ENCODE measurements at places on chromosomes 6 and 20. TPM values are rescaled to one million over a fixed set of nuclear protein-coding genes. Genes with fewer than 3 reads are reported as not detected.

- H3K4me3 ChIP-seq = no peak overlapping the region
- H3K27ac ChIP-seq = no peak overlapping the region
- H3K4me1 ChIP-seq = no peaks in the 10 kb centered on the region
- no peaks in the 10 kb centered on the region for H3K36me3 ChIP-seq
Observed at GRCh38 chr6:164827537-164827936, 481.9 kb downstream of the C6orf118 start.

GRCh38 chr20:12829170-12829569 lies 179.6 kb upstream of the SPTLC3 start:
- no peaks in the 10 kb centered on the region for H3K36me3 ChIP-seq
- H3K4me1 ChIP-seq = no peaks in the 10 kb centered on the region
- no peak overlapping the region for H3K4me3 ChIP-seq
- no peaks in the 10 kb centered on the region for H3K27me3 ChIP-seq
- H3K27ac ChIP-seq = no peak overlapping the region
- ATAC-seq = no peak

The VWA7 gene
- total RNA-seq = 2.9 TPM

DNA sequence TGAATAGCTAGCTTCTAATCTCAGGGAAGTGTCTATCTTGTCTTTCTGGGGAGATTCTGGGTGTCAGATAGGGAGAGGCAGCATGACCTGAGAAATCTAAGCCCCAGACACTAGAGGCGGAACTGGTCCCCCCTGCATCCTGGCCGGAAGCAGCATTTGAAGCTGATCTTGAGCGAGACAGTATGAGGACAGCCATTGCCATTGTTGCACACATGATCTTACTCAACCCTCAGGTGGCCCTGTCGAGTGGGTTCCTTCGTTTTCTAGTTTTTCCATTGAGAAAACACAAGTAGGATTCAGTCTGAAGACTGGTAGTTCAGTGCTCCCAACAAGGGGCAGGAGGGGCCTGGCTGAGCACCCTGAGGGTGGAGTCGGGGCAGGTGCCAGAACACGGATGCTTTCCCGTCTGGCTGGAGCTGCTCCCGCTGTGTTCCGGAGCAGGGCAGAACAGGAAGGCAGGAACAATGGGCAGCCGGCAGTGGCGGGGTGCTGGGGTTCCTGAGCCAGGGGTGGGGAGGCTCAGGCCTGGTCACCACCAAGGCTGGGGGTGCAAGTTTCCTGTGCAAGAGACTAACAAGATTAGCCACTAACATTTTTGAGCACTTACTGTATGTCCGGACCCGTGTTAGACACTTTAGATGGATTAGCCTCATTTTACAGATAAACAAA lies 7.9 kb upstream of the SDCBP2 start:
- peaks cover 9% of the 10 kb centered on the region for H3K4me1 ChIP-seq
- H3K27me3 ChIP-seq = no peaks in the 10 kb centered on the region
- no peak overlapping the region for H3K4me3 ChIP-seq
- no peaks in the 10 kb centered on the region for H3K36me3 ChIP-seq

DNA sequence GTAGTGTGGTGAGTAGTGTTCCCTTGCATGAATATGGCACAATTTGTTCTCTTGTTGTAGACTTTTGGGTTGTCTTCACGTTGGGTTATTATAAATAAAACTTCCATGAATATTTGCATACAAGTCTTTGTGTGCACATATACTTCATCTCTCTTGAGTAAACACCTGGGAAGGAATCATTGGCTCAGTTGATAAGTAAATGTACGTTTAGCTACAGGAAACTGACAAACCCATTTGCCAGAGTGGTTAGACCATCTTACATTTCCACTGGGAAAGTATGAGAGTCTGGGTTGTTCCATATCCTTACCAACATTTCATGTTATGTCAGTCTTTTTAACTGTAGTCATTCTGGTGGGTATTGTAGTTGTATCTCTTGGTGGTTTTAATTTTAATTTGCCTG lies 119.2 kb downstream of the SLX4IP start:
- H3K36me3 ChIP-seq = peaks cover 25% of the 10 kb centered on the region
- H3K4me3 ChIP-seq = no peak overlapping the region
- H3K27me3 ChIP-seq = no peaks in the 10 kb centered on the region
- ATAC-seq = no peak
- H3K4me1 ChIP-seq = peaks cover 20% of the 10 kb centered on the region
- no peak overlapping the region for H3K27ac ChIP-seq

- peaks cover 8% of the 10 kb centered on the region for H3K27me3 ChIP-seq
- no peak overlapping the region for H3K4me3 ChIP-seq
- no peak for ATAC-seq
- H3K4me1 ChIP-seq = peaks cover 5% of the 10 kb centered on the region
- H3K27ac ChIP-seq = no peak overlapping the region
- H3K36me3 ChIP-seq = no peaks in the 10 kb centered on the region
Observed at GRCh38 chr6:69988458-69989126, 122.2 kb downstream of the COL19A1 start.
